ENCODE measurements at places on chromosomes 3 and 15. TPM values are rescaled to one million over a fixed set of nuclear protein-coding genes. Genes with fewer than 3 reads are reported as not detected.

GRCh38 chr3:60912142-60912541 lies 339.1 kb downstream of the FHIT start:
- no peaks in the 10 kb centered on the region for H3K27me3 ChIP-seq
- H3K4me3 ChIP-seq, result no peak overlapping the region
- no peak for DNase-seq
- no peaks in the 10 kb centered on the region for H3K4me1 ChIP-seq

GRCh38 chr15:51947124-51947523 lies 24.5 kb downstream of the LEO1 start:
- DNase-seq, result no peak
- H3K27ac ChIP-seq, result no peak overlapping the region
- no peak overlapping the region for H3K4me3 ChIP-seq
- H3K36me3 ChIP-seq, result peaks cover 22% of the 10 kb centered on the region
- no peaks in the 10 kb centered on the region for H3K4me1 ChIP-seq

The CDCP1 gene
- 47.8 TPM for total RNA-seq

- H3K4me3 ChIP-seq, result no peak overlapping the region
- H3K4me1 ChIP-seq, result no peaks in the 10 kb centered on the region
- no peaks in the 10 kb centered on the region for H3K36me3 ChIP-seq
- DNase-seq, result no peak
- H3K27ac ChIP-seq, result no peak overlapping the region
Observed at GRCh38 chr3:148756311-148756710, 58.6 kb downstream of the AGTR1 start.

The GABRA5 gene
- total RNA-seq, result not detected
